ENCODE measurements at places on chromosomes 5 and 9. TPM values are rescaled to one million over a fixed set of nuclear protein-coding genes. Genes with fewer than 3 reads are reported as not detected.

ANKS6 gene
- 10.8 TPM for total RNA-seq

DNA sequence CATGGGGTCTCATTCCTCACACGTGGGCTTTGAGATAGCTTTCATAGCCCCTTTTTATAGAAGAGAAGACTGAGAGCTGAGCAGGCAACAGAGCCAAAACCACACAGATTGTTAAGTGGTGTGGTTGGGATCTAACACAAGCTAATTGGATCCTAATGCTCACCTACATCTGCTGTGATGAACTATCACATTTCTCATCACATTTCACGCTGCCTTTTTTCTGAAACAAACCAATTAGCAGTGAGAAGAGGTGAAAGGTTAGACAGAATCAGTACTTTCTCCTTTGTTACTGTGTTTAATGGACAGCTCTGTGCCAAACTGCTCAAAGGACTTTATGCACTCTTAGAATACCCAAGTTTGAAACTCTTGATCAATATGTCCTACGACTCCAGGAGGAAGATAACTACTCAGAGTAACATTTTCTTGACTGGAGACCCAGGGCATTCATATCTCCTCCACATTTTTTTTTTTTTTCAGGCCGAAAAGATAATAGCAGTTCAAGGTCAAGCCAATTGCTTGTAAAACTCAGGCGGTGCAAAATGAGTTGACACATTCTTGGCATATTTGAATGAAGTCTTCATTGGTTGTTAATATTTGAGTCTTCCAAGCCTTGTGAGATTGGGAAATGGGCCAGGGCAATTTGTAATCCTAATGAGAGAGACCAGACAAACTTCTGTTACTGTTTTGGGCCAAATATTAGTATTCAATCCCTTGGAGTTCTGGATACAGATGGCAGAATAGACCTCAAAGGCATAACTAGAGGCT lies 138.4 kb downstream of the KCTD16 start:
- no peaks in the 10 kb centered on the region for H3K4me1 ChIP-seq
- H3K4me3 ChIP-seq: no peak overlapping the region
- no peaks in the 10 kb centered on the region for H3K36me3 ChIP-seq
- no peaks in the 10 kb centered on the region for H3K27me3 ChIP-seq
- no peak for DNase-seq

- no peak overlapping the region for H3K27ac ChIP-seq
- DNase-seq: no peak
- no peaks in the 10 kb centered on the region for H3K27me3 ChIP-seq
These were observed 97.1 kb downstream of the UNC13B start for GRCh38 chr9:35258660-35259474.

DNA sequence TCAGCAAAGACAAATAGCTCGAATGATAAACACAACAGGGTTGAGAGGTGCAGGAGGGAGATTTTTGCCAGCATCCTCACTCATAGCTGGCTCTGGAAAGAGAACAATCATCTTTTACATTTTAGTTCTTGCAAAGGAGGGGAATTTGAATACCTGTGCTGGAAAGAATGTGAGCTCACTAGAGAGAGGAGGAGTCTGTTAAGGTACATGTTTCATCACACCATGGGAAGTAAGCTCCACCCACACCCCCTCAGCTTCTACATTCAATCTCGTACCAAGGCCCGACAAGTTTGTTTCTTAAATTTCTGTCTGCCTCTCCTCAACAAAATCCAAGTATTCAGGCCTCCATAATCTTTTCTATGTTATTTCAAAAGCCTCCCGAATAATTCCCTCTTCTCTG lies 254.6 kb downstream of the BRINP1 start:
- H3K27ac ChIP-seq: no peak overlapping the region
- no peak for DNase-seq

DNA sequence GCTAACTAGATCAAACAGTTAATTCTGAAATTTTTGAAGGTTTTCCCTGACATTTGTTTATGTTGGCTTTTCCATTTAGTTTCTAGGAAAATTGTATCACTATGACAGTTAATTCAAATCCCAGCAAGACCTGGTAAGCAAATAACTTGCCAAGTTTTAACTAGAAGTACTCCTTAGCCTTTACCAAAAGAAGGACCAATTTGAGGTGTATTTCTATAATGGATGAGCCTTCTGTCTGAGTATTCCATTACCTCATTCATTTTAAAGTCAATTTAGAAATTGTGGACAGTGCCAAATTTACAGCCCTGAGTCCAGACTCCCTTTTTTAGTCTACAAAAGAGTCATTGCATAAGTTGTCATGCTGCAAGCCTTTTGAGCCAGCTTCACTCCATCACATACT lies 687.6 kb downstream of the CETN3 start:
- no peak for DNase-seq
- no peaks in the 10 kb centered on the region for H3K4me1 ChIP-seq

- H3K4me1 ChIP-seq: no peaks in the 10 kb centered on the region
- no peak for DNase-seq
- no peak overlapping the region for H3K27ac ChIP-seq
- no peak overlapping the region for H3K4me3 ChIP-seq
These were observed 23.7 kb upstream of the STARD4 start for GRCh38 chr5:111535879-111536549.

ANKRD33B gene
- total RNA-seq: 14.2 TPM

DNA sequence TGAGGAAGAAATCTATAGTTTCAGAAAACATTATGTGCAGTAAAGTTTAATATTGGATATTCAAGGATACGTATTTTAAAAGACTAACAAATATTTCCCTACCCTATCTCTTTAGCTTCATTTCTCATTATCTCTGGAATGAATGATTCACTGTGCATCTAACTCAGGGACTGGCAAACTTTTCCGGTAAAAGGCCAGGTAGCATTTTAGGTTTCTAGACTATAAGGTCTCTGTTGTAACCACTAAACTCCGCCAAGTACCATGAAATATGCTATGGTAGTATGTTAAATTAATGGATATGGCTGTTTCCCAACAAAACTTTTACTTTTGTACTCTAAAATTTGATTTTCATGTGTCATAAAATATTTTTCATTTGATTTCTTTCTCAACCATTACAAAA lies 13.2 kb downstream of the FEM1C start:
- no peak overlapping the region for H3K4me3 ChIP-seq
- no peak for DNase-seq
- H3K27ac ChIP-seq: no peak overlapping the region
- H3K36me3 ChIP-seq: no peaks in the 10 kb centered on the region
- H3K27me3 ChIP-seq: no peaks in the 10 kb centered on the region

MOB3B gene
- total RNA-seq: 11.0 TPM

- H3K36me3 ChIP-seq: no peaks in the 10 kb centered on the region
- H3K4me1 ChIP-seq: no peaks in the 10 kb centered on the region
These were observed 96.0 kb downstream of the HINT1 start for GRCh38 chr5:131068893-131069643.

DNA sequence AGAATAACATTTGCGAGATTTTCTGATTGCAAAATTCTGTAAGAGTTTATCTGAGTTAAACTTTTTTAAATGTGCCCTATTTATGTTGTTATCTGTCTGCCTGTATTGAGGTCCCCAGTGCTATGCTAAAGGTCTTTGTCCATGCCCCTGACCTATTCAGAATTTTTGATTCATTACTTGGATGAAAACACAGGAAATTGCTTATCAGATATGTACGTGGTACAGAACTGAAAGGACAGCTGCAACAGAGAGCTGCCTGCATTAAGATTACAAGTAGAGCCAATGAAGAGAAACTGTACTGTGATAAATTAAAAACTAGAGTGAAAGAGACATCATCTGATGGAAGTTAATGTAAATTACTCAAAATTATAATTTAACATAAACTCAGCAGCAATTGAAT lies 408.8 kb downstream of the ADGRV1 start:
- no peaks in the 10 kb centered on the region for H3K36me3 ChIP-seq
- no peak for DNase-seq
- no peaks in the 10 kb centered on the region for H3K27me3 ChIP-seq
- H3K27ac ChIP-seq: no peak overlapping the region

- H3K36me3 ChIP-seq: no peaks in the 10 kb centered on the region
- H3K4me1 ChIP-seq: no peaks in the 10 kb centered on the region
- H3K4me3 ChIP-seq: no peak overlapping the region
- H3K27ac ChIP-seq: no peak overlapping the region
- H3K27me3 ChIP-seq: no peaks in the 10 kb centered on the region
These were observed 83.0 kb downstream of the GRIA1 start for GRCh38 chr5:153573326-153574033.

DNA sequence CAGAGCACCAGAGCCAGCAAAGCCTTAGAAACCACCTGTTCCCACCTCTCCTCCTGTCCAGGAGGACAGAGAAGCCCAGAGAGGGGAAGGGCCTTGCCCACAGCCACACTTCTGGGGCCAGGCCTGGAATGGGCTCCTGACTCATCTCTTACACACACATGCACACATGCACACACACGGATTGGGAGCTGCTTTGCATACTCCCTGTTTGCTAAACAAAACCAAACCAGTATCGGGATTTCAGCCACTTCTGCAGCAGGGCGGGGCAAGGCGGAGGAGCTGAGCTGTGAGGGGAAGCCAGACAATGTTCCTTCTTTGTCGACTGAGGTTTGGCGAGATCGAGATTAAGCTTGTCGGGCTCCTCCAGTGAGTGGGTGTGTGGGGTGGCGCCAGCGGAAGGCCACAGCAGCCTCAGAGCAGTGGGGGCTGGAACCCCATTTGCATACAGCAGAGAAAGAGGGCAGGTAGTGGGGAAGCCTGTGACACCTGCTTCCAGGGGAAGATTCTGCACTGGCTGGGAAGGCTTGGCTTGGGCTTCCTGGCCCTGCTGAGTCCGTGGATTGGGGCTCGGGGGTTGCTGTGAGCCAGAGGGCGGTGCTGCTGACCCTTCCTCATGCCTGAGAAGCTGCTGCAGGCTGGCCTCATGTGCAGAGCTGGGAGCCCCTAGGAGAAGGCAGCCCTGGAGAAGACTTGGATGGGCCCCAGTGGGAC lies 16.1 kb downstream of the GFI1B start:
- H3K4me3 ChIP-seq: no peak overlapping the region
- H3K4me1 ChIP-seq: peaks cover 10% of the 10 kb centered on the region
- H3K27me3 ChIP-seq: no peaks in the 10 kb centered on the region

OBP2B gene
- total RNA-seq: not detected

DNA sequence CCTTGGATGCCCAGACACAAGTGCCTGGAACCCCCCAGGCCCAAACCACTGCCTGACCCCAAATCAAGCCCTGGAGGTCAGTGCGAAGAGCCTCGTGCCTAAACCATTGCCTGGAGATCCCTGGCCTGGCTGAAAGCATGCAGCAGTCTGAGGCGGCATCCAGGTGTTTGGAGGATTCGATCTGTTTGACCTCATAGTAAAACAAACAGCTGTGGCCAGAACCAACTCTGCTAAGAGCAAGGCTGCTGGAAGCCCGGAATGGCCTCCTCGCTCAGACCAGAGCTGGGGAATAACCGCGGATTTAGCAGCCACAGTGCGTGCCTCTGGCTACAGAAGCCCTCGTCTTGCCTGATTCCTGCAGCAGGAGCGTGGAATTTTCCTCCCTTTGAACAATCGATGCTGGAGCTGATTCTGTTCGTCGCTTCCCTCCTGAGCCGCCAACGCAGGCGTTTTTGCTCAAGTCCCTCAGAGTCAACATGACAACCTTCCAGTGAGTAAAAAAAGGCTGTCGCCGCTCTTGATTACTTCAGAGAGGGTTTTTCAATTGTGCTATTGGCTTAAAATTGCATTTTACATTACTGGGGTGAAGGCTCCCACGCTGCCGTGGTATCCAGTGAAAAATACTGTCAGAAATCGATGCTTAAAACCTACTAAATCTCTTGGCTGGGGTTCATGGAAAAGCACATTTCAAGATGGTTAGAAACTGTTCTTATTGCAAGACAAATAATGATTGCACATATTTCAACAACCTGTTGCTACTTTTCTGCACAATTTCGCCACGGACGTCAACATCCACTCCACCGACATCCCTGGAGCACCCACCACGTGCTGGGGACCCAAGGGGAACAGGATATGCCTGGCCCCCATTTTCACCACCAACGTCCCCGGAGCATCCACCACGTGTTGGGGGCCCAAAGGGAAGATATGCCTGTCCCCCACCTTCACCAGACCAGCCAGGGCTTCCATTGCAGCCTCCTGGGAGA lies 190.0 kb downstream of the OLFM1 start:
- H3K27me3 ChIP-seq: no peaks in the 10 kb centered on the region
- H3K36me3 ChIP-seq: no peaks in the 10 kb centered on the region
- DNase-seq: no peak
- no peak overlapping the region for H3K4me3 ChIP-seq
- H3K4me1 ChIP-seq: peaks cover 21% of the 10 kb centered on the region
